G401 (cell line): ENCODE measurements at places on chromosomes 11 and 22. TPM values are rescaled to one million over a fixed set of nuclear protein-coding genes. Genes with fewer than 3 reads are reported as not detected.

- DNase-seq, result no peak
Observed at GRCh38 chr11:116225784-116226585, 546.8 kb downstream of the BUD13 start.

The TAF10 gene
- 62.1 and 64.5 TPM in 2 replicates for total RNA-seq

The WNT7B gene
- not detected in 2 replicates for total RNA-seq

GRCh38 chr11:21896216-21896615 lies 296.7 kb upstream of the ANO5 start:
- no peak for DNase-seq

- DNase-seq, result no peak
Observed at GRCh38 chr22:35649026-35649553, 844 bp downstream of the APOL6 start.

The ELMOD1 gene
- total RNA-seq, result 0.17 TPM in 1 of 2 replicates, not detected in the other

GRCh38 chr22:44276706-44277356 lies 35.9 kb downstream of the SHISAL1 start:
- peak; percentile 10 for DNase-seq

- DNase-seq, result no peak
Observed at GRCh38 chr11:71425860-71426259, 22.3 kb downstream of the DHCR7 start.
